ENCODE measurements at places on chromosomes 1 and 21. TPM values are rescaled to one million over a fixed set of nuclear protein-coding genes. Genes with fewer than 3 reads are reported as not detected.
A peak's percentile ranks its signal among the peaks of the same experiment; 100 is the strongest.

UAP1 gene
- 28.9 TPM for total RNA-seq

ACTL8 gene
- not detected for total RNA-seq

TAF5L gene
- 10.8 TPM for total RNA-seq

PPFIA4 gene
- 22.2 TPM for total RNA-seq

LY9 gene
- not detected for total RNA-seq

BARHL2 gene
- total RNA-seq = not detected

IFI44 gene
- total RNA-seq = 10.4 TPM

BOLA1 gene
- total RNA-seq = 15.3 TPM

TACSTD2 gene
- total RNA-seq = 0.14 TPM

KCNQ4 gene
- 2.8 TPM for total RNA-seq

FMO1 gene
- total RNA-seq = 0.35 TPM

EDEM3 gene
- 15.3 TPM for total RNA-seq

NHLH1 gene
- not detected for total RNA-seq

NPHS2 gene
- total RNA-seq = not detected

E2F2 gene
- total RNA-seq = 0.76 TPM

CHAF1B gene
- 1.3 TPM for total RNA-seq

- DNase-seq = no peak
Measured at GRCh38 chr1:82227306-82228095, 426.8 kb downstream of the ADGRL2 start.

DNA sequence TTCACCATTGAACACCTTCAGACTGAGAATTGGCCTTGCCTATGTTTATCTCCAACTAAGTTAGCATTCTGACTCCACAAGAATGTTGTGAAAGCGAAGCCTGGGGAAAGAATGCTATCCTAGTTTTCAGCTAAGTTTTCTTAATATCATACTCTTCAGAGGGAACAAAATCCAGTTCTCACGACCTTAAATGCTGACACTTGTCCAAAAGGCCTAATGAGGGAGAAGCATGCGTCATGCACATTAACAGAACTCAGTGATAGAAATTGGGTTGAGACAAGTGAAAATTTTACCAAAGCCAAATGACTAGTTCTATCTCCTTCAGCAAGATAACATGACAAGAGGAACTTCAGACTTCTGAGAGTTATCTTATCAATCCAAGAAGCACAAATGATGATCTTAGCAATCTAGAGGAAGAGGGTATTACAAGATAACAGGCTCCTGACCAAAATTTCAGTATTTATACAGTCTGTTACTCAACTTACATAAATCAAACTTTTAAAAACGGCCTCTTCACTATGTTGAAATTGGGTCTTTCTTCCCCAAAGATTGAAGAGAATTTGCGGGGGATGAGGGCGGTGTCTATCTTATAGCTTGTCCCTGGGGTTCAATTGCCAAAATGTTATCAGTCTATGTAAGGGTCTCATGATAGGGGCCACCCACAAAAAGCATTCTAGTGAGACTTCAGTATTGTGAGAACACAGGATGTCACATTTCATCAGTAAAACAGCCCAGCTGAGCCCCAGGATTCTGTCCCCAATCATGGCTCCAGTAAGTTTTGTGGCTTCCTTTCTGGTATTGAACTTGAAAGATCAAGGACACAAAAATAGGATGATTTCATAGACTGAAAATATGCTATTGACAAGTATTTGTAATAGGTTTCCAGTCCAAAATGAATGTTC is 26.5 kb upstream of the SLC45A3 start:
- no peak for DNase-seq

DNA sequence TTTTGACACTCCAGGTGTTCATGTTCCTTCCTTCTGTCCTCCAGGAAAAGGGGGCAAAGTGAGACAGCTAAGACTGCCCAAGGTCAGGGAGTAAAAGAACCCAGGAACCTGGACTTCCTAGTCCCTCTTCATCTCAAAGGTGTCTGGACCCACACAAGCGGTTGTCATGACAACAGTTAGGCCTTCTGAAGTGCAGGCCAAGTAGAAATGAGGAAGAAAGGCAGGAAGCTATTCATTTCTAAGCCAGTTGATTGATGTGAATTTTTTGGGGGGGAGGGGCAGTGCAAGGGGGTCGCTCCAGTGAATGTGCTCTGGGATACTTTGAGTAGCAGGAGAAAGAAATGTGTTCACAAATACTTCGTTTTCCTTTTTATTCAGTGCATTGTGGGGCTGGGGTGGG is 114.3 kb downstream of the NAV1 start:
- no peak for DNase-seq

GRCh38 chr1:110087812-110088738 is 17.6 kb upstream of the ALX3 start:
- DNase-seq = no peak

- DNase-seq = no peak
Measured at GRCh38 chr1:43452789-43453441, 816 bp downstream of the HYI start.

- no peak for DNase-seq
Measured at GRCh38 chr1:1067860-1068516, 6.1 kb downstream of the RNF223 start.

- no peak for DNase-seq
Measured at GRCh38 chr21:14523234-14523633, 22.9 kb downstream of the SAMSN1 start.

DNA sequence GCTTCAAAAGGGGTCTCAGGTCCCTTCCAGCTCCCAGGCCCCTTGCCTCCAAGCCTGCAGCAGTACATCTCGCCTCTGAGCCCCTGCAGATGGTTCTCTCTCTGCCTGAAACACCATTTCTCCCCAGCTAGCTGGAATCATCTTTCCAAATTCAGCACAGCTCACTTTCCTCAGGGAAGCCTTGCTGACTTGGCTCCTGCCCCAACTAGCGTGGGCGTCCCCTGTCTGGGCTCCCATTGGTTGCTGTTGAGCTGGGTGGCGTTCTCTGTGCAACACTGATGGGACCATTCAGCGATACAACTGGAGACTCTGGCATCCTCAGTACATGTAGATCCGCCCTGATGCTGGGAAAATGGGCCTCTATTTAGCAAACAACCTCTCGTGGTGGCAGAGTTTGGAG is 141.3 kb upstream of the IGSF21 start:
- no peak for DNase-seq

GRCh38 chr1:51761351-51761750 is 117.2 kb downstream of the NRDC start:
- DNase-seq = no peak

DNA sequence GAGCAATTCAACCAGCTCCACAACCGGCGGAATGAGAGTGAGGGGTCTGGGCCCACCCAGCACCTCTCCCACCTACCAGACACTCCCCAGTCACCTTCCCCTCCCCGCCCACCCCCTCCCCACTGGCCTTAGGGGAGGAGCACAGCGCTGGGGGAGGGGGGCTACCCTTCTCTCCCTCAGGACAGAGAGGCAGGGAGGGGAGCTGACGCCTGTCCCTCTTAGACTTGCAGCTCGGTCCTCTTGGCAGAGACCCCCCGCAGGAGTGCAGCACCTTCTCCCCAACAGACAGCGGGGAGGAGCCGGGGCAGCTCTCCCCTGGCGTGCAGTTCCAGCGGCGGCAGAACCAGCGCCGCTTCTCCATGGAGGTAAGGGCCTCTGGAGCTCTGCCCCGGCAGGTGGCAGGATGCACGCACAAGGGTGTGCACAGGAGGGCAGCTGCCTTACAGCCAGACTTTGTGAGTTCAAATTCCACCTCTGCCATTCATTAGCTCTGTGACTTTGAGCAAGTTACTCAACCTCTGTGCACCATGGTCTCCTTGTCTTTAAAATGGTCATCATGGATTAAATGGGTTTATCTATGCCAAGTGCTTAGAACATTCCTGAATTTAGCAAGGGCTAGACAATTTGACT is 18.9 kb downstream of the CDK18 start:
- no peak for DNase-seq

- DNase-seq = no peak
Measured at GRCh38 chr1:216388558-216388957, 34.7 kb downstream of the USH2A start.

- peak; percentile 62 for DNase-seq
Measured at GRCh38 chr1:2590233-2591141, 3.9 kb downstream of the PRXL2B start.

DNA sequence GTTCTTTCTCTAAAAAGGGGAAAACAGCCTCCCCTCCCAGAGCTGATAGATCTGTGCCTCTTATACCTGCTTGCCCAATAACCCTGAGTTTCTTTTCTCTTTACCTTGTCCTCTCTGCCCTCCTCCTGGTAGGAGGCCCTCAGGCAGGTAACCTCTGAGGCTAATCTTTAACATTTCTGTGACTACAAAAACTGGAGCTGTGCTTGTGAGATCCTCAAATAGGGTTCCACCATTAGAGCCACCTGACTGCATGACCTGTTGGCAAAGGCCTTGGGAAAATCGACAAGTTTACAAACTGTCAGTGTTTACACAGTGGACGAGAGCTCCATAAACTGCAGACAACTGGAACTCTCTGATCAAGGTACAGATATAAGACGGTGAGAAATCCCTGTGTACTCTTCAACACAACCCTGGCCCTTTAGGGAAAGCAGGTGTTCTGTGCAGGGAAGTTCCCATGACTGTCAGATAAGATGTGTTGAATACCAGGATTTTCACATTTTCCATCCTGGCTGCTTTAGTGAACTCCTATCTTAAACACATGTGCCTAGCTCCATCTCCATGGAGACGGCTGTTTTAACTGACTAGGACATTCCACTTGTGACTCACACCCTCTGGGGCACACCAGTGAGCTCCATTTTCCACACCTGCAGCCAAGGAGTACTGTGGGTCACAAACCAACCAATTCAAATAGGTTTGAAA is 38.3 kb downstream of the ECE1 start:
- DNase-seq = no peak

DNA sequence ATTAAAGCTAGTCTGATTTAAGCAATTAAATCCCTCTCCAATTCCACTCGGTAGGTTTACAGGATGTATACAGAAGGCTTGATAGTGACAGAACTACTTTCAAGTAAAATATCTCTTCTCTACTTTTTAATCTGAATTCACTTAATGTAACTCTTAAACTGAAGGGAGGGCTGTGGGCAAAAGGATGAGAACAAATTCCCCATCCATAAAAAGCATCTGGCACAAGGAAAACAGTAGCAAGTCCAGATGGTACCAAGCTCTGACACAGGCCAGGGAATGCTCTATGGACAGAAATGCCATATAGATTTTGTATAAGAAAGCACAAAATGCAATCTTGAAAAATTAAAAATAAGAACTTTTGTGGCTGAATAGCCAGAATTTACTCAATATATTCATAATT is 53.1 kb upstream of the USH2A start:
- no peak for DNase-seq

DNA sequence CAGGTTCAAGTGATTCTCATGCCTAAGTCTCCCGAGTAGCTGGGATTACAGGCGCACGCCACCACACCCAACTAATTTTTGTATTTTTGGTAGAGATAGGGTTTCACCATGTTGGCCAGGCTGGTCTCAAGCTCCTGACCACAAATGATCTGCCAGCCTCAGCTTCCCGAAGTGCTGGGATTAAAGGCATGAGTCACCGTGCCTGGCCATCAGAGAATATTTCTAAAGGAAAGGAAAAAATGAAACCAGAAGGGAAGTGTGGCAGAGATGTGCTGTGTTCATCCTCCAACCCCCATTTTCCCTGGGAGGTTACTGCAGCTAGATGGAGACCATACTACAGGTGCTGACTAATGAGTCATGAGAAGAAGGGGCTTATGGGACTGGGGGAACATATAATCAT is 964.1 kb downstream of the TTLL7 start:
- DNase-seq = no peak

GRCh38 chr1:189859385-189859977 is 618.2 kb downstream of the BRINP3 start:
- no peak for DNase-seq

DNA sequence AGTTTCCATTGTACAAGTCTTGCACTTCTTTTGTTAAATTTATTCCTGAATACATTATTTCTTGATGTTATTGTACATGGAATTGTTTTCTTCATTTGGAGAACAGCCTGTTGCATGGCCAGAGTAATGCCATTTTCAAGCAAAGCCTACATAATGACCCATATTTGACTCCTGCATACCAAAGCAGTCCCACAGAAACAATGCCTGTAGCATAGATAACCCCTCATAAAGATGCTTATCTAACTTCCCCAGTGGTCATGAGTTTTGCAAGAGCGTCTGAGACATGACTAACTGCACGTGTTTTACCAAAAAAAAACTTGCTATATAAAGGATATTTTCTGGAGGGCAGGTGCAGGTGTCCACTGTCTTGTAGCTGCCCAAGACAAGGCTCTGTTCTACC is 30.3 kb upstream of the RLF start:
- no peak for DNase-seq

GRCh38 chr1:10936998-10937901 is 75.2 kb upstream of the TARDBP start:
- DNase-seq = no peak

GRCh38 chr1:89262643-89263042 is 10.0 kb downstream of the GBP5 start:
- DNase-seq = no peak

GRCh38 chr1:228862542-228863505 is 127.5 kb downstream of the RHOU start:
- DNase-seq = no peak

DNA sequence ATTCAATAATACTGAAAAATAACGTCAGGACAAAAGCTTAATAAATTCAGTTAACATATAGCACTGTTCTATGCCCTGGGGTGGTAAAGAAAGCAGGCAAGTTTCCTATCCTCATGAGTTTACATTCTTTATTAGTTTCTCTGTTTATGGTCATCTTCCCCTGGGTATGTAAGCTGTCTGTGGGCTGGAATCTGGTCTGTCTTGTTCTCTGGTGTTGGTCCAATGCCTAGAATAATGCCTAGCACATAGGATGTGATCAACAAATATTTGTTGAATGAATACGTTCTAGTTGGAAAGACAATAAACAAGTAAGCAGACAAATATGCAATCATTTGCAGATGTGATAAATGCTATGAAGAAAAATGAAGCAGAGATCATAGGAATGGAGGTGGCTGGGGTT is 7.2 kb upstream of the IGSF3 start:
- no peak for DNase-seq

- DNase-seq = no peak
Measured at GRCh38 chr1:169009666-169010065, 96.8 kb upstream of the ATP1B1 start.

GRCh38 chr1:45353685-45354084 is 13.4 kb upstream of the MUTYH start:
- no peak for DNase-seq

DNA sequence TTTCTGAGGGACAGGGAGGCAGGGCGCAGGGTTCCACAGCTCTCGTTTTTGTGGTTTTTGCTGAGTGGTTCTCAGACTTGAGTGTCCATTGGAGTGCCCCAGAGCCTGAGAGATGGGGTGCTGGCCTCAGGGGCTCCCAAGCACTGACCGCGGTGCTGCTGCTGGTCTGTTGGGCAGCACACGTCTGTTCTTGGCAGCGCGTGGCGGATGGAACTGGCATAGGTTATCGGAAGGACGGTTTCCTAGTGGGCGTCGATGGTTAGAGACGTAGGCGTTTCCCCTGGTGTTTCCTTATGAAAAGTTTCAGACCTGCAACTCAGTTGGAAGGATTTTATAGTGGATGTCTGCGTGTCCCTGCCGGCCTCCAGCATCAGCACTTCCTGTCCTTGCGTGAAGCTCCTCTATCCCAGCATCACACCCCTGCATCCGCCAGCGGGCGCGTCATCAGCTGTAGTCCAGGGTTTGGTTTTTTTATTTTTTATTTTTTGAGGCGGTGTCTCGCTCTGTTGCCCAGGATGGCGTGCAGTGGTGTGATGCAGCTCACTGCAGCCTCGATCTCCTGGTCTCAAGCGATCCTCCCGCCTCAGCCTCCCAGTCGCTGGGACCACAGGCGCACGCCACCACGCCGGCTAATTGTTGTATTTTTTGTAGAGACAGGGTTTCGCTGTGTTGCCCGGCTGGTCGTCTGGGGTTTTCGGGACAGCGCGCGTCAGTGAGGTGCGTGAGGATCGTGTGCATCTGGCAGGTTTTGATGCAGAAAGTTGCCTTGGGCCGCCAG is 11.8 kb downstream of the RRP1 start:
- peak; percentile 43 for DNase-seq
